ENCODE measurements at places on chromosomes 3 and 15.

DNA sequence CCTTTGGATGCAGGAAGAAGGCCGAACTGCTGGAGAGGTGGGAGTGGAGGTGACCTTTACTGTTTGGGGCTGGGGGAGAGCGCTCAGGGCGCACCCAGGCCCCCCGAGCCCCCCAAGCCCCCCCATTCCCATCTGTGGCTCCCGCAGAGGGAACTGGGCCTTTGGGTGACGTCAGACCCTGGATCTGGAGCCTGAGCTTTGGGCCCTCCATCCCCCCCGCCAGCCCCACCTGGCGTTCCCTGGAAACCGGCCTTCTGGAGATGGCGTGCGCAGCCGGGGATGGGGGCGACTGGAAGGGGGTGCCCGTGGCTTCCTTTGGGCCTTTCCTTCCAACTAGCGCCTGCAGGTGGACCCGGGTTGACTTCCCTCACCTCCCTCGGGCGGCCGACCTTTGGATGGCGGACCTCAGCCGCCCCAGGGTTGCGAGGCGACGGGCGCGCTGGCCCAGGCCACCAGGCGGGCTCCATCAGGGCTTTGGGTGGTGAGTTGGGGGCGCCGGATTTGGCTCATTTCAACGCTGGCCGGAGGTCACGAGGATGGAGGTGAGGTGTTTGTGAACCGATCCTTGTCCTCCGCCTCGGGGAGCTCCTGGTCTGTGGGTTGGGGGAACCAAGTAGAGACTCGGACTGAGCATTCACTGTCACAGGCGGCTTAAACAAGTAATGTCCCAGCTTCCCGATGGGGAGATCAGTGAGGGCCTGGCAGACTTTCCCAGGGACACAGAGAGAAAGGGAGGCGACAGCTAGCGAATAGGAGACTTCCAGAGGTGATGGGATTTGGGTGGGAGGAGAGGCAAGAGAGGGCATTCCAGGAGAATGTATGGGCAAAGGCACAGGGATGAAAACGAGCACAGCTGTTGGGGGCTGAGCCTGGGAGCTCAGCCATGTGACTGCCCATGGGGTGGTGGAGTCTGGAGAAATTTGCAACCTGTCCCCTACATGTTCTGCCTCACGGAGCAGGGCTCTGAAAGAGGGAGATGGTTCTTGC lies 709 bp downstream of the SCAMP5 start:
- DNase-seq, result no peak

- DNase-seq, result no peak
Measured at GRCh38 chr3:192219926-192220325, 507.4 kb downstream of the FGF12 start.

GRCh38 chr3:32454731-32455608 lies 47.7 kb downstream of the CMTM6 start:
- no peak for DNase-seq

- no peak for DNase-seq
Measured at GRCh38 chr15:39667382-39668127, 86.7 kb downstream of the THBS1 start.

Data from GM13977 (cell line).